ENCODE measurements at places on chromosomes 1 and 21.

- no peaks in the 10 kb centered on the region for H3K36me3 ChIP-seq
- H3K27ac ChIP-seq: no peak overlapping the region
- H3K4me1 ChIP-seq: 0 out of 2 replicates have a peak, but pooled peaks cover 2% of the 10 kb centered on the region
- no peak for DNase-seq
- no peak overlapping the region for H3K4me3 ChIP-seq
- H3K27me3 ChIP-seq: no peaks in the 10 kb centered on the region
These were observed 1359.0 kb upstream of the ADGRL4 start for GRCh38 chr1:80365359-80366021.

- H3K27ac ChIP-seq: no peak overlapping the region
- H3K4me1 ChIP-seq: no peaks in the 10 kb centered on the region
- H3K27me3 ChIP-seq: 0 out of 2 replicates have a peak, but pooled peaks cover 2% of the 10 kb centered on the region
- H3K4me3 ChIP-seq: no peak overlapping the region
These were observed 288.2 kb upstream of the VAMP3 start for GRCh38 chr1:7482772-7483495.

- no peak overlapping the region for H3K27ac ChIP-seq
- no peaks in the 10 kb centered on the region for H3K27me3 ChIP-seq
- H3K4me1 ChIP-seq: peaks cover 20% of the 10 kb centered on the region
- H3K36me3 ChIP-seq: no peaks in the 10 kb centered on the region
- H3K4me3 ChIP-seq: no peak overlapping the region
These were observed 87.7 kb upstream of the POU3F1 start for GRCh38 chr1:38134294-38134755.

DNA sequence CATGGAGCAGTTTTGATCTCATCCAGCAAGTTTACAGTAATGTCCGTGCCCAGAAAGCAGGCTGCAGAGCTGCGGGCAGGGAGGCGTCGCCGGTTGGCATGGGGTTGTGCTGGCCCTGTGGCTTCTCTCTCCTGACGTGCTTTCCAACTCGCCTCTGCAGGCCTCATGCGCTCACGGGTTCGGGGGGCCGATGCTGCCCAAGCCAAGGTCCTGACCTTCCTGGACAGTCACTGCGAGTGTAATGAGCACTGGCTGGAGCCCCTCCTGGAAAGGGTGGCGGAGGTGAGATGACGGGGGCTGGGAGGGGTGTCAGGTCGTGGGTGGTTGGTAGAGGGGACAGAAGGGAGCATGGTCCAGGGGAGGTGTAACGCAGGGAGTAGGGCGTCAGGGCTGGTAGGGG, 176.1 kb downstream of the GALNT2 start:
- no peaks in the 10 kb centered on the region for H3K4me1 ChIP-seq
- no peak overlapping the region for H3K4me3 ChIP-seq
- H3K36me3 ChIP-seq: peaks cover 36% of the 10 kb centered on the region
- H3K27ac ChIP-seq: no peak overlapping the region
- H3K27me3 ChIP-seq: no peaks in the 10 kb centered on the region

GRCh38 chr1:23422241-23422877, 2.2 kb downstream of the TCEA3 start:
- H3K4me3 ChIP-seq: no peak overlapping the region
- peaks cover 26% of the 10 kb centered on the region for H3K4me1 ChIP-seq
- H3K27me3 ChIP-seq: no peaks in the 10 kb centered on the region
- H3K27ac ChIP-seq: peak overlapping the region; percentile 59

DNA sequence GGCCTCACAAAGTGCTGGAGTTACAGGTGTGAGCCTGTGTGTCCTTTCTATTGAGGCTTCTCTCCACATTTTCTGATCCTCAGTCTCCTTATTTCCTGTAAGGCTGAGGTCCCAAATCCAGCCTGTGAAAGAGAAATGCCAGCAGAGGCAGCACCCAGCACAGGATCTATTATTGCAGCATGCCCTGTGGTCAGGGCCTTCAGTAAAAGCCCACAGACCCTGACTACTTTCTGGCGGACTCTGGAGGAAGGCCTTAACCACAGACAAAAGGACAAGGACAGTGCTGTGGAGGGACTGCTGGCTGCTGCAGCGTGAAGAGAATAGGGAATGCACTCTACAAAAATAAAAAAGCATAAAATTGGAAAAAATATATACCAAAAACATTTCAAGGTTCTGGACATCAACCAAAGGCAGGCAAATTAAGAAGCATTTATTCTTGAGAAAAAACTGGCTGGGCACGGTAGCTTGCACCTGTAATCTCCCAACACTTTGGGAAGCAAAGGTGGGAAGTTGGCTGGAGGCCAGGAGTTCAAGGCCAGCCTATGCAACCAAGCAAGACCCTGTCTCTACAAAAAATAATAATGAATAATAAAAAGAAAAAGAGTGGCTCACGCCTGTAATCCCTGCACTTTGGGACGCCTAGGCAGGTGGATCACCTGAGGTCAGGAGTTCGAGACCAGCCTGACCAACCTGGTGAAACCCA, 9.4 kb upstream of the PGD start:
- H3K27ac ChIP-seq: no peak overlapping the region
- H3K27me3 ChIP-seq: no peaks in the 10 kb centered on the region
- no peak overlapping the region for H3K4me3 ChIP-seq
- no peaks in the 10 kb centered on the region for H3K36me3 ChIP-seq
- no peak for DNase-seq

DNA sequence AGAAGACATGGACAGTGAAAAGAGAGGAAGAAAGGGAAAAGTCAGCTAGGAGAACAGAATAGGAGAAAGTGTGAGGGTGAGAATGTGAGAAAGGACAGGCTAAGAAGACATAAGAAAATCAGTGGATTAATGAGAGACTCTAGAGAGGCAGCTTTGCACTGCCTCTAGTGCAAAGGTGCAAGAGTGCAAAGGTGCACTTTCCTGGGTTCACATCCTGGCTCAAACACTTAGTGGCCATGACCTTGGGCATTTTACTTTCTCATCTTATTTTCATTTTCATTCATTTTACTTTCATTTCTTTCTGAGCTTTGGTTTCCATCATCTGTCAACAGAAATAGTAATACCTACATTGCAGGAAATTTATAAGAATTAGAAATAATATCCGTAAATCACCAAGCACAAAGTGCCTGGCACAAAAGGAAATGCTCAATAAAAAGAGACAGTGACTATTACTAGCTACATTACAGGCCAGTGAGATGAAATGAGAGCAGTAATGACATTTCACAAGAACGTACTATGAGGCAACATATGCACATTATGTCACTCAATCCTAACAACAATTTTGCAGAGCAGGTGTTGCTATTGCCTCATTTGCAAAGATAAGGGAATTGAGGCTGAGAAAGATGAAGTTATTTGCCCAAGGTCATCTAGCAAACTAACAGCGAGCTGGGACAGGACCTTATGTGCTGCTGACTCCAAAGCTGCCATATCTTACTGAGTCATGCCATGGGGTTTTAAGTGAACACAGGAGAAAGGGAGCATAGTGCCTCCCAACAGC, 107.0 kb upstream of the TLR5 start:
- no peaks in the 10 kb centered on the region for H3K36me3 ChIP-seq
- H3K4me3 ChIP-seq: no peak overlapping the region
- no peaks in the 10 kb centered on the region for H3K27me3 ChIP-seq
- peaks cover 2% of the 10 kb centered on the region for H3K4me1 ChIP-seq
- H3K27ac ChIP-seq: no peak overlapping the region
- DNase-seq: no peak

DNA sequence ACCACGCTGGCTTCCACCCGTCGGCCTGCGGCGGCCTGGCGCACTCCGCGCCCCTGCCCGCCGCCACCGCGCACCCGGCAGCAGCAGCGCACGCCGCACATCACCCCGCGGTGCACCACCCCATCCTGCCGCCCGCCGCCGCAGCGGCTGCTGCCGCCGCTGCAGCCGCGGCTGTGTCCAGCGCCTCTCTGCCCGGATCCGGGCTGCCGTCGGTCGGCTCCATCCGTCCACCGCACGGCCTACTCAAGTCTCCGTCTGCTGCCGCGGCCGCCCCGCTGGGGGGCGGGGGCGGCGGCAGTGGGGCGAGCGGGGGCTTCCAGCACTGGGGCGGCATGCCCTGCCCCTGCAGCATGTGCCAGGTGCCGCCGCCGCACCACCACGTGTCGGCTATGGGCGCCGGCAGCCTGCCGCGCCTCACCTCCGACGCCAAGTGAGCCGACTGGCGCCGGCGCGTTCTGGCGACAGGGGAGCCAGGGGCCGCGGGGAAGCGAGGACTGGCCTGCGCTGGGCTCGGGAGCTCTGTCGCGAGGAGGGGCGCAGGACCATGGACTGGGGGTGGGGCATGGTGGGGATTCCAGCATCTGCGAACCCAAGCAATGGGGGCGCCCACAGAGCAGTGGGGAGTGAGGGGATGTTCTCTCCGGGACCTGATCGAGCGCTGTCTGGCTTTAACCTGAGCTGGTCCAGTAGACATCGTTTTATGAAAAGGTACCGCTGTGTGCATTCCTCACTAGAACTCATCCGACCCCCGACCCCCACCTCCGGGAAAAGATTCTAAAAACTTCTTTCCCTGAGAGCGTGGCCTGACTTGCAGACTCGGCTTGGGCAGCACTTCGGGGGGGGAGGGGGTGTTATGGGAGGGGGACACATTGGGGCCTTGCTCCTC, 1.9 kb downstream of the OLIG2 start:
- H3K4me1 ChIP-seq: no peaks in the 10 kb centered on the region
- H3K36me3 ChIP-seq: no peaks in the 10 kb centered on the region
- H3K27ac ChIP-seq: no peak overlapping the region
- H3K4me3 ChIP-seq: no peak overlapping the region
- DNase-seq: no peak

GRCh38 chr1:213017447-213018273, 2.0 kb upstream of the ANGEL2 start:
- H3K27ac ChIP-seq: no peak overlapping the region
- peaks cover 4% of the 10 kb centered on the region for H3K4me1 ChIP-seq
- H3K4me3 ChIP-seq: no peak overlapping the region
- no peaks in the 10 kb centered on the region for H3K36me3 ChIP-seq

GRCh38 chr1:12166834-12167492, at the start of gene TNFRSF1B:
TNFRSF1B (plus strand) TSS chr1:12166991; CDS start chr1:12167092, 101 bp downstream.
- H3K27me3 ChIP-seq: peaks cover 14% of the 10 kb centered on the region
- H3K36me3 ChIP-seq: no peaks in the 10 kb centered on the region
- H3K4me3 ChIP-seq: peak within 1 kb of the TSS; percentile 56
- H3K27ac ChIP-seq: no peak within 1 kb of the TSS

All from SJSA1 (cell line).